HFFc6 (cell line): ENCODE measurements at places on chromosomes 13 and 19.

DNA sequence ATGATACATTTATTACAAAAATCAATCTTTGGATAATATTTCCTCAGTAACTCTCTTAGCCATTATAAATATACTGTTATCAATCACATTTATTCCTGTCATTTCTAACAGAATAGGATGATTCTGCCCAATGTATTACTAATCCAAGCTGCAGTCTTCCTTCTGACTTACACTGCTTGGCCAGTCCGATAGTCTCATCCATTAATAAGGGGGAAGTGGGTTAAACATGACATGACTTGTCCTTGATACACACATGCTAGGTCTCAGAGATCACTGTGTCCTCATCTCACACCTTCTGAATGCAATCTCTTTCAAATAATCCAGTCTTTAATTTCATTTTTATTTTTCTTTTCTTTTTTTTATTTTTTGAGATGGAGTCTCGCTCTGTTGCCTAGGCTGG, 18.8 kb downstream of the SACS start:
- H3K4me1 ChIP-seq, result peaks cover 6% of the 10 kb centered on the region; the same call in 1 of the 2 replicates
- no peak for DNase-seq
- H3K36me3 ChIP-seq, result peaks cover 6% of the 10 kb centered on the region

- H3K4me3 ChIP-seq, result no peak overlapping the region
- DNase-seq, result no peak
- no peaks in the 10 kb centered on the region for H3K36me3 ChIP-seq
- H3K27ac ChIP-seq, result no peak overlapping the region
Measured at GRCh38 chr13:31772231-31772630, 32.9 kb downstream of the RXFP2 start.

DNA sequence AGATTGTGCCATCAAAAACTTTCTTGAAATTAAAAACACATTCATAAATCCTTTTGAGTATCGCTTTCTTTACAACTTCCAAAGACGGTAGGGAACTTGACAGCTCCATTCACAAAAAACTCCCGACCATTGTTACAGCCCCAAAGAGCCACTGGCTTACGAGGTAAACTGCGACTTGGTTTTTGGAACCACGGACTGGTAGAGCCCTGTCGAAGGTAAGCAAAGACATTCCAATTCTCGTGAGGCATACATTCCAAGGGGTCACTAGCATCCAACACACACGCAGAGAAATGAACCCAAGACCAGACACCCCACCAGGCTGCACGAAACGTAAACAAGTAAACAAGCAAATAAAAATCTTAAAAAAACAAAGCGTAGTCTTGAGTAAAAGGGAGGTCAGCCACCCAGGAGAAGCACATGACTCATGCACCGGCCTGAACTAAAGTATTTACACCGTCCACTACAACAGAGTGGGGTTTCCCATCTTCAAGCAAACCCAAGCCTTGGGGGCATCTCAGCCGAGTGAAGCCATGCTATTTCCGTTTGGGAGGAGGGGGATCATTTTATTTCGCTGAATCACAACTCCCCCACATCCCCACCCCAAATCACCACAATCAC, 1.4 kb downstream of the BRD4 start:
- H3K4me1 ChIP-seq, result peaks cover 52% of the 10 kb centered on the region
- peak overlapping the region; percentile 99 for H3K27ac ChIP-seq
- H3K4me3 ChIP-seq, result peak overlapping the region; percentile 99

GRCh38 chr19:31096062-31096830, 253.0 kb downstream of the TSHZ3 start:
- DNase-seq, result no peak
- no peak overlapping the region for H3K4me3 ChIP-seq
- H3K36me3 ChIP-seq, result no peaks in the 10 kb centered on the region
- H3K27me3 ChIP-seq, result peaks cover 12% of the 10 kb centered on the region
- H3K4me1 ChIP-seq, result no peaks in the 10 kb centered on the region; the same call in 1 of the 2 replicates
